ENCODE measurements at places on chromosomes 7 and 10.
A peak's percentile ranks its signal among the peaks of the same experiment; 100 is the strongest.

GRCh38 chr10:65142641-65143435, 1621.6 kb downstream of the REEP3 start:
- no peak for DNase-seq

GRCh38 chr10:129179245-129179971, 287.6 kb upstream of the MGMT start:
- no peak for DNase-seq

DNA sequence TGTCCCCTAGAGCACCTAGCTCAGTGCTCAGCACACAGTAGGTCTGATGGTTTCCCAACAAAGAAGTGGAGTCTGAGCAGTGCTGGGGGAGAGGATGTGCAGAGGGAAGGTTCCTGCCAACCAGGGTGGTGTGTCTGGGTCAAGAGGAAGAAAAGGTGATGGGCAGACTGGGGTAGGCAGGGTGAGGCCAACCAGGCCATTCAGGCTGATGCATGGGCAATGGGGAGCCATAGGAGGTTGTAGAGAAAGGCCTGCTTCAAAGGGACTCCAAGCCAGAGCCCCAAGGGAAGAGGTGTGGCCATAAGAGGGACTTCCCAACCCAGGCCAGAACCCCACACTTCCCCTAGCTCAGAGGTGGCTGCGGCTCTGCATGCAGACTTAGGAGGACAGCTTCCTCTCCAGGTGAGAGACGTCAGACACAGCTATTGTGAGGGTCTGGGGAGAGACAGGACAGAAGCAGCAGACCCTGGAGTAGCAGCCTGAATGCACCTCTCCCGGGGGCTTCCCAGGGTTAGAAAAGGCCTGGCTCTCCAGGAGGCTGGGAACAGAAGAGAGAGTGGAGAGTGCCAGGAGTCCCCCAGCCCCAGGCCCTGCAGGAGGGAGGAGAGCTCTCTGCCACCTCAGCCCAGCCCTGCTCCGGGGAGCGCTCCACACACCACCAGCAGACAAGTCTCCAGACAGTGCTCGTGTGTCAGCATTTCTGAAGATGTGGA, 87.4 kb upstream of the ZMIZ1 start:
- no peak for DNase-seq

GRCh38 chr7:31056775-31057346, 4.8 kb downstream of the ADCYAP1R1 start:
- no peak for DNase-seq

DNA sequence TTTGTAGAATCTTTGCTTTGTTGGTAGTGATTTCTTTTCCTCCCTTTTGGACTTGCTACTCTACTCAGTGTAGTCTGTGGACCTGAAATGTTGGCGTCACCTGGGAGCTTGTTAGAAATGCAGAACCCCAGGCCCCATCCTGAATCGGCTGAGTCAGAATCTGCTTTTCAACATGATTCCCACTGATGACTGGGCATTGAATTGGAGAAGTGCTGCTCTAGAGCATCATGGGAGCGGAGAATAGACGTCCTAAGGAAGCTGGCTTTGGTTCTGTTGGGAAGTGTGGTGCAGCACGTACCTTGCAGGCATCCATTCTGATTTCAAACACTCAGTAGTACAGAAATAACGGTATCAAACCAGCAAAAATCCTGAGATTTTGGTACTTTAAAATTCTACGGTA, 54.7 kb downstream of the RBM33 start:
- DNase-seq = no peak

DNA sequence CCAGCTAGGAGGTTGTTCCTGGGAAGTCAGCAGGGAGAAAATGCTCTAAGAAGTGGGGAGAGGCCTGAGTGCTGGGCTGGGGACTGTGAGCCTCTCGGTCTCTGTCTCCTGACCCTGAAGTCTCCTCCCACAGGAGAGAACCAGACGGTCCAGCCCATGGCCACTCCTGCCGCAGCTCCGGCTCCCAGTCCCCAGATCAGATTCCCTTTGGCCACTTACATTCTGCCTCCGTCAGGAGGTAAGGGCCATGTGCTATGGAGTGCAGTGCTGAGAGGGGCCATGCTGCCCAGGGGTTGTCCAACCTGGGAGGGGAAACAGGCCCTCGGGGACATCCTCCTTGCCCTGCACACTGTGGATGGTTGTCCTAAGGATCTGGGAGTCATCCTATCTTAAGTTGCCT, 21.3 kb upstream of the ZNF467 start:
- DNase-seq = no peak

DNA sequence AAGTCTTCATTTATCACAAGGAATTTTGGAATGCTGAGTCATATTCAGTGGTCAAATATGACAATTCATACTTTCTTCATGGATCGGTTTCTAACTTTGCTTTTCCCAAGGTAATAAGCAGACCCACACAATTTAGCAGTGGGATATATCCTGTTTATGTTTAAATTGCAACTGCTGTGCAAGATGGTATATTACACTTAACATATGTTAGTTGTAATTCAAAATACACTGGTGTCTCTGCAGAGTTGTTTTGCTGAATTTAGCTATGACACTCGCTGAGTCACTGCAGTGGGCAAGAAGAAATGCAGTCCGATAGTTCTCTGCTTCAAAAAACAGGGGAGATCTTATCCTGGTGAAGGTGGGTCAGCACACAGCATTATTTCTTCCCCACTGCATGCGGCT, 194.8 kb upstream of the PTN start:
- DNase-seq = peak; percentile 56

GRCh38 chr7:6121141-6121540, 90.0 kb downstream of the ANKRD61 start:
- peak; percentile 33 for DNase-seq

DNA sequence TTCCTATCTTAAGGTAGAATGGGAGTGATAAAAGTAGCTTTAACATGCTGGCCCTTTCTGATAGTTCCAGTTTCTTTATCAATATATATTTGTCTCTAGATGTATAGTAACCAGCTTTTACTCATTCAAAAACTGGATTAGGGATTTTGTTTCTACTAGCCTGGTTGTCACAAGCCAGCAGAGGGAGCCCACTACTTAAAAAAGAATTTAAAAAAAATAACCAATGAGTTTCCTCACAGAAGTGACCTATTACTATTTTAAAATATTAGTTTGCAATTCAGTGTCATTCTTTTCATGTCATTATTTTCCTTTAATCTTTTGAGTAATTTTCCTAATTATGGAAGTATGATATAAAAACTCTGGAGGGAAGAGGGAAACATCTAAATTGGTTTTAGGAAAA, 142.1 kb downstream of the PHTF2 start:
- peak; percentile 65 for DNase-seq

GRCh38 chr7:8724080-8724718, 290.8 kb downstream of the NXPH1 start:
- DNase-seq = no peak

GRCh38 chr10:95440756-95441546, 120.2 kb downstream of the SORBS1 start:
- DNase-seq = no peak

DNA sequence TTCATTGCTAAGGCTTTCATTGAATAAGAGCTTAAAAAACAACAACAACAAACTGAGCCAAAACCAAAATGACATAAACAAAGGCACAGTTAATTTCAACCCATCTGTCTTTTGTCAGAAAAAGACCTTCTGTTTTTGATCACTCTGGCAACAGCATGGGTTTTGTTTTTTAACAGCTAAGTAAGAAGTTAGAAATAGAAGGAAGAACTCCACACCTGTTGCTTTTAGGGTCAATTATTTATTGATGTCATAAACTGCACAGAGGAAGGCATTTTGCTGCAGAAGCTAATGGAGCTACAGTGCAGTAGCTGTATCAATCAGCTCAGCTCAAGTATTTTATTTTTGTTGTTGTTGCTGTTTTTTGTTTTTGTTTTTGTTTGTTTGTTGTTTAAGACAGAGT, 16.3 kb upstream of the GJD4 start:
- no peak for DNase-seq

- no peak for DNase-seq
These were observed 45.2 kb upstream of the DMTF1 start for GRCh38 chr7:87106974-87107612.

- DNase-seq = no peak
These were observed 81.8 kb downstream of the THSD7A start for GRCh38 chr7:11750191-11750590.

DNA sequence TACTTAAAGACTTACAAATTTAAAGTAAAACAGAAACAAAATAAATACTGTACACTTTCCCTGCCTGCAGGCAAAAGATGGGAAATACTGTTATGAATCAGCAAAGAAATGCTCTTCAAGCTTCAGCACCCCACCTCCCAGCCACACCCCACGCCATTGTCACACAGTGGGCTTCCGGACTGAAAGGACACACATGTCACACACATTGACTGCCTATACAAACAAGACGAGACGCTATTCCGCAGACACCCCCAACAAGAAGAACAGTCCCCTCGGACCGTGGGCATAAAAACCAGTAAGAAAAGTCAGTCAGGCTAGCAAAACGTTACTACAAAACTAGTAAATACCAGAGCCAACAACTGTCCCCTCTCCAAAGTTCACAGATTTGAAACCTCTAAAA, 22.2 kb upstream of the PARP12 start:
- no peak for DNase-seq

DNA sequence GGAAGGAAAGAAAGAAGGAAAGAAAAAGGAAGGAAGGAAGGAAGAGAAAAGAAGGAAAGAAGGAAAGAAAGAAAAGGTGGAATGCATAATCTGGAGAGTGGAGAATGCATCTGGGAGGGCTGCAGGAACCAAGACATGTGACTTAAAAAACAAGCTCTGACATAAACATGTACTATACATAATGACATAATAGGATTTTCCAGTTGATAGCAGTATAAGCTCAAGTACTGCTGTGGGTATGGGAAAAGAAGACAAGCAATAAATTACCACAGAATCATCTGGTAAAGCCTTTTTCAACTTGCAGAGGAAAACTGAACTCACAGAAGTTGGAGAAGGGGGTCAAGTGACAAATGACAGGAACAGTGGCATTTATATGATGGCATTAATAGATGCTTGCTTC, 345.9 kb downstream of the PLXDC2 start:
- no peak for DNase-seq

- DNase-seq = peak; percentile 63
These were observed 68.1 kb downstream of the CPEB3 start for GRCh38 chr10:92222603-92223262.

DNA sequence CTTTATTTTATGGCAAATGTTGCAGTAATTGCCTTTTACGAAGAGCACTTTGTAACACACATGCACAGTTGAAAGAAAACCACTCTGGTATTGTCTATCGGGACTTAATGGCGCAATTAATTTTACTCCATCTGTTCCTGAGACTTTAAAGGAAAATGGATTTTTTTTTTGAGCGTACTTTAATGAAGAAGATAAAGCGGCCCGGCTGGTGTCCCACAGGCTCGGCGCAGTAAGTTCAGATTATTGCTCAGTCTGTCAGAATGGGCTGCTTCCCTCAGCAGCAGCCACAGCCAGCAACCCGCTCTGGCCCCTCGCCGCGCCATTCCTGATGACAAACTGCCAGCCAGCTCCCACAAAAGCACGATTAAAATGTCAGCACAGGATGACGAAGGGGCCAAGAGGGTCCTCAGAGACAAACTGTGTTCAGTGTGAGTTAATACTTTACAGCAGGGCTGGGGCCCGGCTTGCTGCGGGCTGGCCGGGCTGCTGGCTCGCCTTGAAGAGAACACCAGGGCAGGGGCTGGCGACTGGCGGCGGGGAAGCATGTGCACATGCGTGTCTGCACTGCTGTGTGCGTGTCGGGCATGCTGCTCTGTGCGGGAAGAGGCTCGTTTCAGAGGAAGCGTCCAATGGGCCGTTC, 501.0 kb upstream of the GALNT17 start:
- DNase-seq = peak; percentile 6

DNA sequence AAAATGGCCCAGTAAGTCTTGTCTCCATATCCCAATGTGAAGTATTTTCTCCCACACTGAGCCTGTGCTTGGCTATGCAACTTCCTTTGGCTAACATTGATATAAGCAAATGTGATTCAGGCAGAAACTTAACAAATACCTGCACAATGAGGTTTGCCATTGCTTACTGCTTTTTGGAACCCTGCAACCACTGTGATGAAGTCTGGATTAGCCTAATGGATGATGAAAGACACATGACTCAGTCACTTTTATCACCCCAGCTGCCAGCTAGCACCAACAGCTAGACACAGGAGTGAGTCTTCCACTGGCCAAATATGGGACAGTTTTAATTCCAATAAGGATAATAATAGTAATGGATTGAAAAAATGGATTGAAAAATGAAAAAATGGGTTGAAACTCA, 854.5 kb downstream of the GRM8 start:
- DNase-seq = no peak

DNA sequence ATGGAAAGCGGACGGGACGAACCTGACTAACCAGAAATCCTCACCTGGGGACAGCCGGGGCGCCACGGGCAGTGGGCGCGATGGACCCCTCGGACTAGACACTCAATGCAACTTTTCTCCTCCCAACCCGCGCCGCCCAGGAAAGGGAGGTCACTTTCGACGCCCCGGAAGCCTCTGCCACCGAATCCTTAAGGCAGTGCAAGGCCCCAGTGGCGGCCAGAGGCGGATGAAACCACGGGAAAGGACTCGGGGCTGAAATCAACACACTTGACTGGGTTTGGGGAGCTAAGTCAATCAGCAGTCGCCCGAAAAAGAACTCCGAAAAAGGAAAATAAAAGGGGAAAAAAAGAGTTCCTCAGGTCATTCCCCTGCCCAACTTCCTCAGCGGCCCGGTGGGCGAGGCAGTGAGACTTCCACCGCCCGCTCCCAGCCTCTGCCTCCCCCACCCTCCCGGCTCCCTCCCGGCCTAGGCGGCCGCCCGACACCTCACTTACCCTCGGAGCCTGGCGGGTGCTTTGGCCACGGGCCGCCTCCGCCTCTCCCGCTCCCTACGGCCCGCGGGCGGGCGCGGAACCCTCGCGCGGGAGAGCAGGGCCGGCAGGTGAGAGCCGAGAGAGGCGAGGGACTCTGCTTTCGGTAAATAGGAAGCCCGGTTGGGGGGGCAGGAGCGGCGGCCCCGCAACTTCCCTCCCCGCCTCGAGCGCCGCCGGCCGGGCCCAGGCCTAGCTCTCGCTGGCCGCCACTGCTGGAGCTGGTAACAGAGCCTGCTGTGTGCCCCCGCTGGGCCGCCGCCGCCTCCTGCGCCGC, 518 bp downstream of the WAPL start:
- peak; percentile 55 for DNase-seq

DNA sequence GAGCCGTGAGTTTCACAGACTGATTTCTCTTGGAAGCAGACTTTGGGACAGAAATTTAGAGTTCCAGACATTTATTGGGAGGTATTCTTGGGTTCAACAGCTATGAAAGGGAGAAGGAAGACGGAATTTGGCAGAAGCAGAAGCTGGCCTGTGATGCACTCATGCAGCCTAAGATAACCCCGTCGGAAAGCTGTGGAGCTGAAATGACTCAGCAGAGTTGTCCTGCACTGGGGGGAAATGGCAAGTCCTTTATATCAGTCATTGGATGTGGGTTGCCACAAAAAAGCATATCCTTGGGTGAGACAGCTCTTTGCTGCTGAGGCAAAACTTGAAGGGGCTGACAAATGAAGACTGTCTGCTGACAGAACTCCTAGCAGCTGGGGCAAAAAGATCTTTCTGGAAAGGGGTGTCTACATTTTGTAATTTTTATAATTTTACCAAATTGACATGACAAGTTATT, 11.5 kb upstream of the MICU1 start:
- DNase-seq = peak; percentile 65

- DNase-seq = no peak
These were observed 68.9 kb downstream of the ADARB2 start for GRCh38 chr10:1668399-1668798.

Measured in fibroblast of pulmonary artery (primary cell).